H7 (cell line): ENCODE measurements at places on chromosomes 2 and 18. TPM values are rescaled to one million over a fixed set of nuclear protein-coding genes. Genes with fewer than 3 reads are reported as not detected.

- DNase-seq, result no peak
Observed at GRCh38 chr2:85852937-85853498, 35.8 kb downstream of the ST3GAL5 start.

- no peak for DNase-seq
Observed at GRCh38 chr18:41751161-41751560, 203.9 kb upstream of the PIK3C3 start.

DNA sequence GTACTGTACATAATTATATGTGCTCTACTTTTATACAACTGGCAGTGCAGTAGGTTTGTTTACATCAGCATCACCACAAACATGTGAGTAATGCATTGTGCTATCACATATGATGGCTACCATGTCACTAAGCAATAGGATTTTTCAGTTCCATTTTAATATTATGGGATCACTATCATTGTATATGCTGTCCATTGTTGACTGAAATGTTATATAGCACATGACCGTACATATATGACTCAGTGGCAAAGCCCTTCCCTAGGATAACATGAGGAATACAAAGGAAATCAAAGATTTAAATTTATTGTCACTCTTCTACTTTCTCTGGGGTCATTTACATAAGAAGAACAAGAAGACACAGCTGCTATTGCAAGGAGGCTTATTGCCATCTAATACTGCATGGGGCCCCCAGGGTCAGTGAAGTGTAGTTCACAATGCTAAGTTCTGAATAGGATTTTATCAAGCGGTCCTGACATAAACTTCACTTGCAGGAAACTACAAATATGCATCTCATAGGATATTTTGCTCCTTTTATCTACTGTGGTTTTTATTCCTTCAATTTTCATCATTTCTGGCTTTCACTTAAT, 21.8 kb downstream of the PDE1A start:
- peak; percentile 6 for DNase-seq

The HOXD9 gene
- 0.10 TPM in 1 of 2 replicates, not detected in the other for total RNA-seq

The CXCR1 gene
- not detected in 2 replicates for total RNA-seq

DNA sequence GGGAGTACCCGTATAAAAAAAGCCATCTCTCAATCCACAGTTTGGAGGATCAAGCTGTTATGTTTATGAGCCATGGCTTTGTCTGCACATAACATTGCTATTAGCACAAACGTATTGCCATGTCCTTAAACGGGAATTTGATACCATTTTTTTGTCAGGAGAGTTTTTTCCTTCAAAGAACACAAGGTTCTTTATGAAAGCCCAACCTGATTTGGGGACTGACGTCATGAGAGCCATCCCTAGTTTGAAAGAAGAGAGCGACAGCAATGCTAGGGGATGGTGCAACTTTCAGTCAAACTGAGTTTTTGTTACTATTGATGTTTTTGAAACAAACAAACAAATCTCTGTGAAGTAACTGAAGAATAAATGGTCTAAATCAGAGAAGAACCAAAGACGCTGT, 376.6 kb downstream of the EIPR1 start:
- no peak for DNase-seq
